ENCODE measurements at places on chromosomes 12 and 14. TPM values are rescaled to one million over a fixed set of nuclear protein-coding genes. Genes with fewer than 3 reads are reported as not detected.
A peak's percentile ranks its signal among the peaks of the same experiment; 100 is the strongest.

The KRT81 gene
- not detected for total RNA-seq

GRCh38 chr12:57460468-57460784 is 841 bp downstream of the GLI1 start:
- DNase-seq: no peak

DNA sequence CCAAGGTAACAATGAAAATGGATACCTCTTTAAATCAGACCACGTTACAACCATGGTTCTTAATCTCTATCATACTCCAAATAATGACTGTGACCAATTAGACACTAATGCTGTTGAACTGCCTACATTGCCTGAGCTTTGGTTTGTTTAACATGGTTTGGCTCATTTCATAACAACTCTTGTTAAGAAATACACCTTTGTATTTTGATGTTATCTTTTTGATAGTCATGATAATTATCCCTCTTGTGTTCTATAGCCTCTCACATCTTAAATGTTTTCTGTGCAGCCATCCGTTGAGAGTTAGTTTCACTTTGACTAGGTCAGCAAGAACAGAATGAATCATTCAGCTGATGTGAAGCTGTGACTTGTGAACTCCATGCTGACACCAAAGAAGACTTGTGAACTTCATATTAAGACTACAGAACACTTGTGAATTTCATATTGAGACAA is 75.5 kb upstream of the RERGL start:
- peak; percentile 2 for DNase-seq

GRCh38 chr12:98741556-98742265 is 96.6 kb downstream of the APAF1 start:
- no peak for DNase-seq

All from CD4-positive, alpha-beta memory T cell (primary cell).